Epithelial cell of prostate (primary cell): ENCODE measurements at places on chromosomes 2 and 18.

- DNase-seq = no peak
Measured at GRCh38 chr2:127326289-127326945, 32.5 kb upstream of the ERCC3 start.

- DNase-seq = no peak
Measured at GRCh38 chr2:57552885-57553284, 493.7 kb upstream of the VRK2 start.

- no peak for DNase-seq
Measured at GRCh38 chr2:120513776-120514357, 167.9 kb downstream of the INHBB start.

GRCh38 chr2:88590998-88591613, 36.2 kb downstream of the EIF2AK3 start:
- DNase-seq = no peak

GRCh38 chr2:221554769-221555493, 17.2 kb downstream of the EPHA4 start:
- no peak for DNase-seq

DNA sequence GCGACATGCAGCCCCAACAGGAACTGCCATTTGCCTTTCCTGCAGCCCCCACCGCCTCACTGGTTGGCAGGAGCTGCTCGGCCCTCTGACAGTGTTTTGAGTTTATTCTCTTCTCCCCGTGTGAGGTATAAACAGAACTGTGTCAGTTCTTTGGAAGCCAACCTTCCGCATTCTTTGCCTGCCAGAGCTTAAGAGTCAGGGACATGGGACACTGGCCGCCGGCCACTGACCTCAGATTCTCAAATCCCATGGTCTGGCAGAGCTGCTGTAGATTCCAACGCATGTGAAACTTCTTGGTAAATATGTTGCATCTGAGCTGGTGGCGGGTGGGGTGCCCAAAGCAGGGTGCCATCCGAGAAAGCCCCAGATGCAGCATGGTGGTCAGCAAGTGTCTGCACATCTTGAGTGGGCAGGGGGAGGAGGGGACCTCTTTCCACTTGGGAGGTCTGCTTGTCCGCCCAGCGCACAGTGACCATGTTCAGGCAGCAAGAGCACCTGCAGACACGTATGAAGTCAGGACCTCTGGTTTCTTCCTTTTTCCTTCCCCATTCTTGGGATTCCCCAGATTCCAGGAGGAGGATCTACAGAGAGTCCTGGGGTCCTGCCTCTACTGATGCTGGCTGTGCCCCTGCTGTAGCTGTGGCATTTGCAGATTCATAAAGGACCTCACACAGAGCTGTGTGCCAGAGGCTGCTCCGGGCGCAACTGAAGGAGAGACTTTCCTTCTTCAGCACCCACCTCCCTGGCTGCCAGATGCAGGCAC, 23.8 kb downstream of the ASB18 start:
- DNase-seq = no peak

DNA sequence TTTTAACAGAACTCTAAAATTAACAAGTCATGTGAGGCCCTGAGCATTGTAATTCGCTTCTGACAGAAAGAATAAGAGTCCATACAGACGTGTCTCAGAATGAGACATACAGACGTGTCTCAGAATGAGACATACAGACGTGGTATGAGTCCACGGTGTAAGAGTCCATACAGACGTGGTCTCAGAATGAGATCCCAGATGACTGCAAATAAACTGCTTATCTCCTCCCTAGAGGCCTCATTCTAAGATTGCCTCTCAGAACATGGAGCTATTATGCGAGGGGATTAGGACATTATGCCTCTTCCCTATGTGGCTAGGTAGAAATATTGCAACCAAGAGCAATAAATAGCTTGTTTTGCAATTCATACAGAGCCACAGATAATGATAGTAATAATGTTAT, 63.9 kb downstream of the NEB start:
- no peak for DNase-seq

DNA sequence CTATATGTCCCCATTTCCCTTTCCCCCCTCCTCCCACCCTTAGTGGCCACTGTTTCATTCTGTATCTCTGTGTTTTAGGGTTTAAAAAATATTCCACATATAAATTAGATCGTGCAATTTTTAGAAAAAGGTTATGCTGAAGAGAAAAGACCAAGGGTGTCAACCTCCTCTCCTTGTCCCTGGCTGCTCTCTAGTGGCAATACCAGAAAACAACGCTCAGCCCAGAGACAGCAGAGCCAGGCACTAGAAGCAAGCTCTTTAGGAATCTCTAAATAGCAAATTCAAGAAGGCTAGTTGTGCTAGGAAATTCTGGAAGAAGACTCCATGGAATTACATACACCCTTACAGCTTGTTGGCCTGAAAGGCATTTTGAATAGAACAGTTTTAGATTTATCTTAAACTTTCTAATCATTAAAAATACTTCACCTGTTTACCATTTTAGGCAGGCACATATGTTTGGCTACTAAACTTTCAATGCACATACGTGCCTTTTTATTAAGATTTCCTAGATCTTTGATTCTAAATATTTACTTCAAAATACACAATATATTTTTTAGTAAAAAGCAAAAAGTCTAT, 35.1 kb upstream of the RASGRP3 start:
- DNase-seq = no peak

- no peak for DNase-seq
Measured at GRCh38 chr18:49866680-49867079, 53.3 kb upstream of the ACAA2 start.

GRCh38 chr18:48953104-48953706, 2.4 kb upstream of the SMAD7 start:
- no peak for DNase-seq
